ENCODE measurements at places on chromosomes 6 and 20.

GRCh38 chr6:4010689-4011090, 68.2 kb downstream of the FAM217A start:
- DNase-seq: no peak

DNA sequence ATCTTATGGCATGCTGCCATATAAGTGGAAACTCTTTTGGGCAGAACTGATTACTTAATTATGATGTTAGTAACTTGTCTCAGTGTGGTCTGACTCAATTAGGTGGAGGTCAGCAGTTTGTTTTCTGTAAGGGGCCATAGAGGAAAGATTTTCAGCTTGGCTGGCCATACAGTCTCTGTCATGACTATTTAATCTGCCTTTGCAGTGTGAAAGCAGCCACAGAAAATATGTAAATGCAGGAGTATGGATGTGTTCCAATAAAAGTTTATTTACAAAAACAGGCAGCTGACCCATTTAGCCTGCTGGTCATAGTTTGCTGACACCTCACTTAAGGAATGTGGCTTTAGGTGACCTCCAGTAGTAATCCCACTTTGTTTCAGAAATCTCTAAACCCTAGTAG, 700.7 kb downstream of the EPM2A start:
- DNase-seq: no peak

GRCh38 chr20:37316116-37316774, 26.8 kb downstream of the MANBAL start:
- DNase-seq: peak; percentile 73

- no peak for DNase-seq
Measured at GRCh38 chr6:156698239-156699016, 78.8 kb upstream of the ARID1B start.

DNA sequence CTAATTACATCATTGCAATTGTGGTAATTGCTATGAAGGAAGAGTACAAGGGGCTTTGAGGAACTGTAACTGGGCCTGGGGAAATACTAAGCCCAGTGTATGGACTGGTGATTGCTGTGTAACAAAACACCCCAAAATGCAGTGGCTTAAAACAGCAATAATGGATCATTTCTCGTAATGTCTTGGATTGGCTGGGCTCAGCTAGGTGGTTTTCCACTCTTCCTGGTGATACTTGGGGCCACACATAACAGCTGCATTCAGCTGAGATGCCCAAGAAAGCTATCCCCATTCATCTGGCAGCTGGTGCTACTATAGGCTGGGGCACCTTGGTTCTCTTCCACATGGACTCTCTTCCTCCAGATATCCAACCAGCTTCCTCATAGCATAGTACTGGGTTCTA, 150.3 kb downstream of the EYA2 start:
- DNase-seq: no peak

DNA sequence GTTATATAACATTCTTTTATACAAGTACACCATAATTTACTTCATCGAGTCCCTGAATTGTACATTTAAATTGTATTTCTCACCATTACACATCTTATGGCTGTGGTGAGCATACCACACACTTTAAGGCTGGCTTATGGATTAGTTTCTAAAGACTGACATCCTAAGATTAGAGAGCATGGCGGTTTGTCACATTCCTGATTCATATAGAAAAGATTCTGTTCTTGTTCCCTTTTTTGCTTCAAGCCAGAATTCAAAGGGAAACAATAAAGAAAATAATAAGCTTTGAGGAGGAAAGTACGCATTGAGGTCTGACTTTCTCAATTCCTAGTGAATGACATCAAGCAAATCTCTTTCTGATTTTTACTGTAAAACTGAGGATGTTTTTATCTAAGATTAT, 2.5 kb downstream of the BTN1A1 start:
- DNase-seq: no peak

- DNase-seq: peak; percentile 88
Measured at GRCh38 chr6:33200219-33201146, at the start of the genes RXRB and SLC39A7. Gene RXRB, minus strand, starts transcription at chr6:33200665. Its CDS starts 189 bp downstream, at chr6:33200476. Gene SLC39A7, plus strand, starts transcription at chr6:33200867. Its CDS starts 379 bp downstream, at chr6:33201246.

Measured in memory B cell (primary cell).